Activated CD4-positive, alpha-beta T cell treated with anti-CD3 and anti-CD28 coated beads, Interleukin-2, amount 10 ng/mL, durations not matched to agents 7 days and 5 days (primary cell): ENCODE measurements at places on chromosomes 7 and 10. TPM values are rescaled to one million over a fixed set of nuclear protein-coding genes. Genes with fewer than 3 reads are reported as not detected.

- H3K4me1 ChIP-seq, result no peaks in the 10 kb centered on the region
- no peaks in the 10 kb centered on the region for H3K27me3 ChIP-seq
- DNase-seq, result no peak
- no peak overlapping the region for H3K4me3 ChIP-seq
Observed at GRCh38 chr10:88185830-88186229, 322.4 kb downstream of the PTEN start.

DGKI gene
- 0.06 TPM for total RNA-seq

DNA sequence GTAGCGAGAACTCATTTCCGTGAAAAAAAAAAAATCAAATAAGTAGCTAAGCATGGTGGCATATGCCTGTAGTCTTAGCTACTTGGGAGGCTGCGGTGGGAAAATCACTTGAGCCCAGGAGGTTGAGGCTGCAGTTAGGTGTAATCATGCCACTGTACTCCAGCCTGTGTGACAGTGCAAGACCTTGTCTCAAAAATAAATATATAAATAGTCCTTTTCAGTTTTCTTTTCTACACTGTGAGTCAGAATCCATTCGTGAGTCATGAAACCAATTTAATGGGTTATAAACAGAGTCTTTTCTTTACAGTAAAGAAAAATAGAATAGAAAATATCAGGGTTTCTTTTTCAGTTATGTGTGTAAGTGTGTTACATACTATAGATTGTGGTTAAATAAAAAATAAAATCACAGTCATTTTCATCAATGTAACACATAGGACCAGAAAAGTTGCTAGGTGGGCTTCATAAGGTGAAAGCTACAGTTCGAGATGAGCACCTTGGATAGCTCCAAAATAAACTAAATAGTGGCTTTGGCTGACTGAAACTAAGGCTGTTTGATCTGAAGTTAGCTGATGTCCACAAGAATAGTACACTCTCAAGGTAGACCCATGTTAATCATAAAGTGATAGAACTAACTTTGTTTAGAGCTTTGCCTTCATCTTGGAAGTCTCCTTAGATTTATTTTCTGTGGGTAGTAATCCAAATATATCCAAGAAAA lies 781.1 kb downstream of the GATA3 start:
- H3K27me3 ChIP-seq, result peaks cover 2% of the 10 kb centered on the region
- H3K4me1 ChIP-seq, result no peaks in the 10 kb centered on the region
- no peak for DNase-seq
- no peak overlapping the region for H3K4me3 ChIP-seq
- no peak overlapping the region for H3K27ac ChIP-seq

DNA sequence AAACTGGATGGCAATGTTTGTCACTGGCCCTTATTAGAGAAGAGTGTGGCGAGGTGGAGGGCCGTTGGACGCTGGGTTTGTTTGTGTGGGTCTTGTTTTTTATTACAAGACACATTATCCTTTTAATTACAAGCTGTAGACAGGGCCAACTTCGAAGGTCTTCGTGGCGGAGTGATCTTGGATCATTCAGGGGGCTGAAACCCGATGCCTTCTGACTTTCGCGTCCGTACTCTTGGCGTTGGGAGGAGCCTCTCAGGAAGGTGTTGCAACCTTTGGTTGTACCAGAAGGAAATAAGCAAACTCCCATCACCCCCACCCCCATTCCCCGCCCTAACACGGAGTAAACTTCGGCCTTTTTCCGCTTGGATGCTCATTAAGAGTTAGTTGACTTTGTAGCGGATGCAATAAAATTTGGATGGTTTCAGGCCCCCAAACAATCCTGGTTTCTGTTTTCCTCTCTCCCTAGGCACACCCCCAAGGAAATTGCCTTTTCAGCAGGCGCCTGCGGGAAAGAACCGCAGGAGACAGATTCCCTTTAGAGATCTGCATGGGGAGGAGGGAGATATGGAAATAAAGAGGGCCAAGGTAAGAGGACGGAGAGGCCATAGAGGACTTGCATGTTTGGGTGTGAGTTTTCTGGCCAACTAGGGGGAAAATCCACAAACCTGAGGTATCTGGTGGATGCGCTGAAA lies 294.5 kb upstream of the NFE2L3 start:
- H3K27me3 ChIP-seq, result peaks cover 39% of the 10 kb centered on the region
- H3K4me3 ChIP-seq, result no peak overlapping the region
- peaks cover 53% of the 10 kb centered on the region for H3K4me1 ChIP-seq
- DNase-seq, result no peak
- H3K27ac ChIP-seq, result no peak overlapping the region

GRCh38 chr10:130497056-130498010 lies 361.1 kb downstream of the GLRX3 start:
- H3K4me1 ChIP-seq, result no peaks in the 10 kb centered on the region
- no peaks in the 10 kb centered on the region for H3K36me3 ChIP-seq
- DNase-seq, result no peak
- H3K4me3 ChIP-seq, result no peak overlapping the region
- H3K27me3 ChIP-seq, result no peaks in the 10 kb centered on the region

ZNRF2 gene
- 16.8 TPM for total RNA-seq

DNA sequence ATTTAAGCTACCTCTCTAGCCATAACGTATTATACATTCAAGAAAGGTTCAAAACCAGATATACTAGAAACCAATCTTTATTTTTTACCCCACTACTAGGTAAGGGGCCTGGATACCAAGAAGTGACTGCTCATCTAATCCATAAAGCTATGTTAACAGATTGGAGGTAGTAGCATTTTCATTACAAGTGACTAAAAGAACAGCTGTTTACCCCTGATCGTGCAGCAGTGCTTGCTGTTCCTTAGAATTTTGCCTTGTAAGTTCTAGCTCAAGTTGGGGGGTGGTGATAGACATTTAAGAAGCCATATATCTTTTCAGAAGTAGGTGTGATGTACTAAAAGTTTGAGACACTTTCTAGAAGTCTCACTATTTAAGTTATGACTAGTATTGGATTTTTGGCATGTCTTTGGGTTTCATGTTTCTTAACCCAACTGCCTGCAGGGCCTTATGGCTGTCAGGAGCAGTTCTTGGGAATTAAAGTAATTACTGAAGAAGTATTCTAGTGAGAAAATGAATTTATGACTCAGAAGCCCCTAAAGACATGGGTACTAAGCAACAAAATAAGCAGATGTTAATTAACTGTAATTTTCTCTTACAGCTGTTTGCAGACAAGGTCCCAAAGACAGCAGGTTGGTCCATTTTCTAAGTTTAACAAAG lies 2.3 kb downstream of the PPIA start:
- no peak for DNase-seq
- H3K4me1 ChIP-seq, result peaks cover 49% of the 10 kb centered on the region
- peak overlapping the region; percentile 92 for H3K4me3 ChIP-seq

ADRB1 gene
- total RNA-seq, result not detected

- H3K4me3 ChIP-seq, result no peak overlapping the region
- no peak for DNase-seq
- H3K36me3 ChIP-seq, result no peaks in the 10 kb centered on the region
- H3K27me3 ChIP-seq, result no peaks in the 10 kb centered on the region
- no peaks in the 10 kb centered on the region for H3K4me1 ChIP-seq
Observed at GRCh38 chr7:17625043-17625442, 315.3 kb downstream of the SNX13 start.

C10orf105 gene
- 0.71 TPM for total RNA-seq

PRKRIP1 gene
- total RNA-seq, result 26.2 TPM

DNA sequence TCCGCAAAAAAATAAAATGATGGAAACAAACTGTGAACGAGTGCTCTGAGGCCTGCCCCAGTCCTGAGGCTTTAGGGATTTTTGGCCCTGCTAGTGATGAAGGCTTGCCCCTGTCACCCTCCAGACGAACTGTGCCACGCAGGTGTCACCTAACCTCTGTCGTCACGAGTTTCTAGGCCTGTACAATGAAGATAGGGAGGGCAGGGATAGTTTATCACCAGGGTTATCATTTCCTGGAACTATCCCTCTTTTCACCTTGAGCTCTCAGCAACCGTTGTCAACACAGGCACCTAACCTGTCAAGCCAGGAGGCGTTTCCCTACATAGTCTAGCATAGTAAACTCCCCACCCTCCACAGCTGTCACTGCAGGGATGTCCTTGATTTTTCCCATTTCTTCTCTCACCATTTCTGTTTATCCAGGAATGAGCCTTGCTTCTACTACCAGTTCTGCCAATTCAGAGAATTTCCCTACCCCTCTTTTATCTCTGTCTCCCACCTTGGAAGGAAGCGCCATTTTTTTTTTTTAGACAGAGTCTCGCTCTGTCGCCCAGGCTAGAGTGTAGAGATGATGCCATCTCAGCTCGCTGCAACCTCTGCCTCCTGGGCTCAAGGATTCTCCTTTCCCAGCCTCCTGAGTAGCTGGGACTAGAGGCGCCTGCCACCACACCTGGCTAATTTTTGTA lies 2.2 kb upstream of the ACHE start:
- H3K27ac ChIP-seq, result no peak overlapping the region
- H3K4me3 ChIP-seq, result no peak overlapping the region
- H3K4me1 ChIP-seq, result peaks cover 15% of the 10 kb centered on the region
- no peak for DNase-seq
- no peaks in the 10 kb centered on the region for H3K36me3 ChIP-seq

- no peaks in the 10 kb centered on the region for H3K36me3 ChIP-seq
- no peaks in the 10 kb centered on the region for H3K4me1 ChIP-seq
- H3K4me3 ChIP-seq, result no peak overlapping the region
Observed at GRCh38 chr7:83640240-83640639, 8.7 kb downstream of the SEMA3E start.

- H3K27me3 ChIP-seq, result no peaks in the 10 kb centered on the region
- H3K4me3 ChIP-seq, result no peak overlapping the region
- H3K4me1 ChIP-seq, result peaks cover 3% of the 10 kb centered on the region
- H3K36me3 ChIP-seq, result no peaks in the 10 kb centered on the region
Observed at GRCh38 chr10:24971374-24971773, 19.0 kb upstream of the PRTFDC1 start.

GRCh38 chr7:152710153-152710442 lies 34.2 kb upstream of the XRCC2 start:
- H3K4me1 ChIP-seq, result no peaks in the 10 kb centered on the region
- DNase-seq, result no peak
- H3K27me3 ChIP-seq, result no peaks in the 10 kb centered on the region
- no peak overlapping the region for H3K27ac ChIP-seq
- H3K4me3 ChIP-seq, result no peak overlapping the region
- H3K36me3 ChIP-seq, result no peaks in the 10 kb centered on the region

DNA sequence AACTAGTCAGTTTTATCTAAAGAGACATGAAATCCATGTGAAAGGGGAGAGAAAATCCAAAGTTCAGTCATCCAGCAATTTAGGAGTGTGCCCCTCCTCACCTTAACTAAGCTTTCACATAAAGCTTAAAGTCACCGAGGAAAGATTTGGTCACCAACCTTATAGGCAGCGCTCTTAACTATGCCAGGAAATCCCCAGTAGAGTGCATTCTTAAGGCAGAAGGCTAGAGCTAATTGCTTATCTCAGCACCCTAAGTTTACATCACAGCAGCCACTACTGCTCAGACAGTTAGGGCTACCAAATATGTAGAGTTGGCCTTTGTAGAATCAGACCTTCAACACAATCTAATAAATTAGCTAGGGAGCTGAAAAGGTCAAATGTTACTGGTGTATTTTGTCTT lies 47.9 kb downstream of the MTPN start:
- H3K27ac ChIP-seq, result no peak overlapping the region
- no peak for DNase-seq
- peaks cover 22% of the 10 kb centered on the region for H3K36me3 ChIP-seq
- no peaks in the 10 kb centered on the region for H3K27me3 ChIP-seq
